Thoracic aorta (tissue), 2 donors: ENCODE measurements at places on chromosomes 4 and X. TPM values are rescaled to one million over a fixed set of nuclear protein-coding genes. Genes with fewer than 3 reads are reported as not detected.

Gene SLC25A43
- total RNA-seq: 24.4 TPM

Gene CT47B1
- not detected for total RNA-seq

Gene PCDH7
- 331 TPM for total RNA-seq

Gene CLNK
- not detected for total RNA-seq

Gene SLC25A31
- total RNA-seq: not detected

Gene SHROOM3
- total RNA-seq: 171 TPM

Gene ZFP92
- 1.2 TPM for total RNA-seq

Gene MGARP
- total RNA-seq: 8.9 TPM
